T-helper 9 cell (primary cell): ENCODE measurements at places on chromosomes 7 and 10.

GRCh38 chr10:17504547-17505245 is 50.3 kb upstream of the ST8SIA6 start:
- no peak for DNase-seq

DNA sequence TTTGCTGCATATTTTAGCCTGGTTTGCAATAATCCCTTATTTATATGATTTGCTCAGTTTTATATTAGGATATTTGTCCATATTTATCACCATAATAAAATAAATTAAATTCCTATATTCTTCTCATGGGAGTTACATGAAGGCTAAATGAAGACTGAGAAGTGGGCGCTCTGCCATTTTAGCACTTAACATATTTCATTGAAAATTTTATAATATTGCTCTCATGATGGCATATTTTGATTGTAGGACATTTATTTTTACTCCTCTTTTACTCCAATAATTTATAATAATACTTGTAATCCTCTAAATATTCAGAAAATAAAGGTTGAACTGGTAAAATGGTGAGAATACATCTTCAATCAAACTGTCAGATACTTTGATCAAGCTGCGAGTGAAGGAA is 99.8 kb upstream of the SEMA3A start:
- DNase-seq = no peak

DNA sequence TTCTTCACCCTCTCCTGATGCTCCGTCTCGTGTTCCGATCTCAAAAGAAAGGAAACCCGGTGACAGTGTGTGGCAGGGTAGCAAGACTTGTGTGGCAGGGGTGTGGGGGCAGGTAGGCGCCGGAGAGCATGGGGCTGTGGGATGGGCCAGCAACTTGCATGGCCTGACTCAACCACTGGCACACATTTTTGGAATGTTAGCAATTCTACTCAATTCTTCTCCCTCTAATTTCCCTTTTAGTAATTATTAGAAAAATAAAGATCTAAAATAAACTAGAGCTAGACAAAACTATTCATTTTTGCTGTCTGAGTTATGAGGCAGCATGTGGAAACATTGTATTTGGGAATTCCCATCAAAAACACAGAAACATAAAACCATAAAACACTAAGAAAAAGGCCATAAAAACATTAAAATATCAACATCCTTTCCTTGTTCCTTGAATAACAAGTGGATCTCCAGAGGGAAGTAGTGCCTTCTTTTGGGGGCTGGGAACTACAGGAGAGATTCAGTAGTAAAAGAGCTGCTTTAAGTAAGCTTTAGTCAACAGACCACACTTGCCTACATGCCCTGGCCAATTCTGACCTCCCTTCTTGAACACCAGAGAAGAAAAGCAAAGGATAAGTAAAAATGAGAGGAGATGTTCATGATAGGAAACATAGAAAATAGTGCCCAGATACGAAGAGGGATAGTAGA is 21.8 kb downstream of the SEMA3C start:
- DNase-seq = no peak

- no peak for DNase-seq
Measured at GRCh38 chr10:113445736-113446135, 107.1 kb upstream of the HABP2 start.

DNA sequence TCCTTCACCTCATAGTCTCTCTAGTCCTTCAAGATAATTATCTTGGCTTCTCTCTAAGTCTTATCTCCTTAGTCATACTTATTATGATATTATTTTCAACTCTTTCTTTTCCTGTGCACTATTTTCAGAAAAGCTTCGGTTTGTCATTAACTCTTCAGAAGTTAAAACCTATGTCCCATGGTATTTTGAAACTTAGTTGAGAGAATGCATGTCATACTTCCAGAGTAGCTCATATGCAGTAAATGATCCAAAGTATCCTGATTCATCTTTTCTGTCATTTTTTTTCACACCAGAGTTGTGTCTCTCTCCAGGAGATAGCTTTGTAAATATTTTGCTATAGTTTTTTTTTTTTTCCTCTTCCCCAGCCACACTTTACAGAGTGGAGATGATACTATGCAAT is 1008.6 kb downstream of the NRG3 start:
- DNase-seq = no peak

DNA sequence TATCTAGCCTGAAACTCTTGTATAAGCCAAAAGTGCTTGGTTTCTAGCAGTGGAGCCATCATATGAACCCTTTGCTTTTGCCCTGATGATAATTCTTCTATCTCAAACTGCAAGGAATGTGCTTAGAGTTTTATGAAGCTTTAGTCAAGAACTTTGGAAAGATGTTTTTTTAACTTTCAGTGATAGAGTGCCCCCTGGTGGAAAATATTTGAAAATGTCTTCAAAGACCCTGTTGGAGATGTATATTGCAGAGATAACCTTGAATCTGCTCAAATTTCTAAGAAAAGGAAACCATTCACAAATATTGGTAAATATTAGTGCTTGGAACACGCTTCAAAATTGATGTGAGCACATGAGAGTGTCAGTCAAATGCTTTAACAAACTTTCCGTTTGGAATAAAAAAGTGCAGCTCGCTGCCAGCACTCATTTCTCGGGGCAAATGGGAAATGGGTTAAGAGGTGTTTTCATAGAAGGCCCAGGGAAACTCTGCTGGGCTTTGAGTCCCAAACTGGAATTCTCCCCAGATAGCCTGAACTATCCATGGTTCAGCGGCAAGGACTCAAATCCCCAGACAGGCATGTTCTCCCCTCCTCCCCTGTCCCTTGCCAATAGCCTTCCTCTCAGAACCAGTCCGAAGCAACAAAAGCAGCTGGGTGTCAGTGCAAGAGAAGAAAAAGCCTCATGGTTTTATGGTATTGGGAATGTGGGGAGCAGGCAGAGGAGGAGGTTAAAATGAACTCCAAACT is 129.3 kb downstream of the MYOF start:
- DNase-seq = no peak

- DNase-seq = no peak
Measured at GRCh38 chr10:130740915-130741750, 570.4 kb downstream of the TCERG1L start.

GRCh38 chr10:88541116-88541626 is 41.9 kb downstream of the RNLS start:
- DNase-seq = no peak

DNA sequence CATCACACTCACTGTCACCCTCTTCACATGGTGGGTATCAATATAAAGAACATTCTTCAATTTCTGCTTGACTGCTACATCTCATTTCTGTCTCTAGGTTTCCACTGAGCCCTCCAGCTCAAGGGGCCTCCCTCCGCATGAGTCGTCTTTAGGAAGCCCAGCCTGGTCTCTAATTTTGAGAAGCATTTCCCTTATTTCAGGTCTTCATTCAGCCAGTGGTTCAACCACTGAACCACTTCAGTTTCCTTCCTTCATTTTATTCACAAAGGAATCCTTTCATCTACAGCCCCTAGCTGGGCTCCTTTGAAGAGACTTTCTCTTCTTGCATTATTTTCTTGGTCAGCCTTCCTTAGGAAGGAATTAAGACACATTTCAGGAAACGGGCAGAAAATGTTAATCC is 257.4 kb downstream of the KCNMA1 start:
- DNase-seq = no peak

DNA sequence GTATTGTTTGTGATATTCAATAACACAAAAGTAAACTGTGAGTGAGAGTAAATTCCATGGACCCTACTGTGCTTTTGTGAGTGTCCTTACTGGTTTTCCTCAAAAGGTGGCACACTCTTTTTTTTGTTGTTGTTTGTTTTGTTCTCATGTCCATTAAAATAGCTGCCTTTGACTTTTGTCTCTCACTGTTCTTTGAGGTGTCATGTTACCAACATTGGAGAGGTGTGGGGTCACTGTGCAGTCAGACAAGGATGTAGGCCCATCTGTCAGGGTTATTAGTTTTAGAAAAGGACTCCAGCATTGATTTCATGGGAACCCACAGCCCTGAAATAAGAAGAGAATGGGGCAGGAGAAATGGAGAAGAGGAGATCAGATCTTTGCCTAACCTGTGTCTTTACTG is 383.1 kb downstream of the SORCS3 start:
- DNase-seq = no peak

DNA sequence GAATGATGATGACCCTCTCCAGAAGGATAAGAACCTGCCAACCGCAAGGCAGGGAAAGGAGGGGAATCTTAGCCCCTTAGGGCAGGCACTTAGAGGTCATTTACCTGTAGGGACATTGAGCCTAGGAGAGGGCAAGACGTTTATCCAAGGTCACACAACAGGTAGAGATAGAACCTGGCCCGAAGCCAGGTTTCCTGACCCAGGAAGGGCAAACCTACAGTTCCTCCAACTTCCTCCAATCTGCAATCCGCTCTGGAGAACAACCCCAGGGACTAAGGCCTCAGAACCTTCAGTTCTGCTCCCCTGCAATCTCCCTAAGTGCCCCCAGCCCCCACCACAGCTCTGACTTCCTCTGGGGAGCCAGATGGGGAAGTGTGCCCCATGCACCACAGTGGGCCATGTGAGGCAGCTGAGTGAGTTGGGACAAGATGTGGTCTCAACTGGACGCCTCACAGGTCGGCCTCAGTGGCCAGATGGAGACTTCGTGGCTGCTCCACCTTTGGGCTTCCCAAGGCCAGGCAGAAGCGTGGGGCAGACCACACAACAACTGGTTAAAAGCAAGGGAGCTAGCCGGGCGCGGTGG is 1.4 kb upstream of the PSAP start:
- DNase-seq = no peak

- no peak for DNase-seq
Measured at GRCh38 chr10:4514445-4515108, 311.4 kb upstream of the AKR1E2 start.

GRCh38 chr10:6841761-6842160 is 261.7 kb upstream of the PRKCQ start:
- DNase-seq = no peak

DNA sequence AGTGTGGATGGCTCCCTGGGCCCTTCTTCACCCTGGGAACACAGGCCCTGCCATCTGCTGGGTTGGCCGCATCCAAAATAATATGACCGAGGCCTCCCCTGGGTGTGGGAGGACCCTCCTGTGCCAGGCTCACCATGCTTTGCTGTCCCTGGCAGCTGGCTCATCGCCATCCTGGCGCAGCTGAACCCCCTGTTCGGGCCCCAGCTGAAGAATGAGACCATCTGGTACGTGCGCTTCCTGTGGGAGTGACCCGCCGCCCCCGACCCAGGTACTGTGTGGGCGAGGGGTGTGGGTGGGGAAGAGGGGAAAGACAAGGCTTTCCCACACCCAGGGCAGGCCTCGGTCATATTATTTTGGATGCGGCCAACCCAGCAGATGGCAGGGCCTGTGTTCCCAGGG is 4.8 kb downstream of the ATP6V0E2 start:
- no peak for DNase-seq

- no peak for DNase-seq
Measured at GRCh38 chr7:106031300-106032035, 68.4 kb downstream of the CDHR3 start.

GRCh38 chr10:47283101-47283630 is 16.8 kb upstream of the GDF10 start:
- no peak for DNase-seq

- DNase-seq = no peak
Measured at GRCh38 chr10:68155615-68156210, 46.4 kb downstream of the MYPN start.

DNA sequence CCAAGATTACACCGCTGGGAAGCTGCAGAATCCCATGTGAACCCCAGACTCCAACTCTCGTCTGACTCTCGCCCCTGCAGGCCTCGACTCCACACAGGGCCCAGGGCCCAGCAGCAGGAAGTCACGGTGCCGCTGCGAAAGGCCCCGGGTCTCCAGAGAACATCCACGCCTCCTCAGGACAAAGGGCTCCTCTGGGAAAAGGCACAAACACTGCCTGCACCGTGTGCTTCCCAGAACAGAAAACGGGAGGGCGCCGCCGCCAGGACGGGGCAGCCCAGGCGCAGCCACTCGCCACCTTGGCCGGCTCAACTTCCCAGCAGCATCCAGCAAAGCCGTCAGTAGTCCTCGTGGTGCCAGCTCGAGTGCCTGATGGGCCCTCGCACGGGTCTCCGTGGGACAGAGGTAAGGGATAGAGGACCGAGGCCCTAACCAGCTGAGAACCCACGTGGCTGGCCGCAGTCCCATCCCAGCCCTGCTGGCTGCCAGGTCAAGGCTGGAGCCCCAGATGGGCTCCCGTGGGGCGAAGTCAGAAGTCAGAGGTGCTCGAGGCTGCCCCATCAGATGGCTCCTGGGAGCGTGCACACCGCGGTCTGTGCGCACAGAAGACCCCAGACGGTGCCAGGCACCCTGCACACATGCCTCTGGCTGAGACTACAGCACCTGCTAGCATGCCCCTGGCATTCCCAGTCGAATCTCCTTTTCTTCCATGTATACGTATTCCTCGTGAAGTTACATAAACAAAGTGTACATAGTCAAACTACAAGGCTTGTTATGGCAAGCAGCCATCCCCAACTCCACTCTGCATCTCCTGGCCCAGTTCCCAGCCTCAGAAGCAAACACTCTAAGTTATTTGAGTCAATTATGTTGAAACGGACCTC is 60.2 kb downstream of the MAD1L1 start:
- no peak for DNase-seq

- no peak for DNase-seq
Measured at GRCh38 chr7:123944395-123944794, 19.4 kb downstream of the SPAM1 start.

DNA sequence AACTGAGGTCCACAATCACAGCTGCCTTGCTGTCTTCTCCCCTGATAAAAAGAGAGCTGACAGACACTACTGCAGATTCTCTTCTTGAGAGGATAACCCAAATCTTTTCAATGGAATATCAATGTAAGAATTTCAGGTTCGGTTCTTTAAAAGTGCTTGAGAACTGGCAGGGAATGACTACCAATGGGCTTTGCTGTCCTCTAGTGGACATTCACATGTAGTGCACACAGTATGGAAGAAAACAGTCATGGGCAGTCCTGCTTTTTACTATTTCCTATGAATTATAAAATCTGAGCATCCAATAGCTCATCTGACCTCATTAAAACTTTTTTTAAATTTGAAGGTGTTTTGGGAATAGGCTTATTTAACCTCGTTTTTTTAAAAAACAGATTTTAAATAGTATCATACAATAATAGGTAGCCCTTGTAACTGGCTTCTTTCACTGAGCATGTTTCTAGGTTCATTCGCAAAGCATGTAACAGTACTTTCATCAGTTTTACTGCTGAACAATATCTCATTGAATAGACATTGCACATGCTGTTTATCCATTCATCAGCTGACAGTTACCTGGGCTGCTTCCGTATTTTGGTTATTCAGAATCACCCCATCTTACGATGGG is 18.3 kb downstream of the FZD9 start:
- DNase-seq = no peak

DNA sequence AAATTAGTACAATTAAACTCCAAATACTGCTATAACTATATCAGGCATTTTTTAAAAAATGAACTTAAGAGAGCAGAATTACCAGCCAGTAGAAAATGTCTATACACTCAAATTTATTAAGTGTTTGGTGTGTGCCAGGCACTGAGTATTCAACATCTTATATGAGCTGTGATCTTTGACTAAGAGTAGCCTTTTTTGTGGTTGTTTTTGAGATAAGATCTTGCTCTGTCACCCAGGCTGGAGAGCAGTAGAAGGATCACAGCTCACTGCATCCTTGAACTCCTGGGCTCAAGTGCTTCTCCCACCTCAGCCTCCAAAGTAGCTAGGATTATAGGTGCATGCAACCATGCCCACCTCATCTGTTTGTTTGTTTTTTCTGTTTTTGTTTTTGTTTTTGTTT is 102.5 kb upstream of the CELF2 start:
- DNase-seq = no peak

- no peak for DNase-seq
Measured at GRCh38 chr10:22722626-22723169, 8.3 kb upstream of the PIP4K2A start.
